Bronchial epithelial cell (primary cell): ENCODE measurements at places on chromosomes 2 and 18. TPM values are rescaled to one million over a fixed set of nuclear protein-coding genes. Genes with fewer than 3 reads are reported as not detected.
A peak's percentile ranks its signal among the peaks of the same experiment; 100 is the strongest.

DNA sequence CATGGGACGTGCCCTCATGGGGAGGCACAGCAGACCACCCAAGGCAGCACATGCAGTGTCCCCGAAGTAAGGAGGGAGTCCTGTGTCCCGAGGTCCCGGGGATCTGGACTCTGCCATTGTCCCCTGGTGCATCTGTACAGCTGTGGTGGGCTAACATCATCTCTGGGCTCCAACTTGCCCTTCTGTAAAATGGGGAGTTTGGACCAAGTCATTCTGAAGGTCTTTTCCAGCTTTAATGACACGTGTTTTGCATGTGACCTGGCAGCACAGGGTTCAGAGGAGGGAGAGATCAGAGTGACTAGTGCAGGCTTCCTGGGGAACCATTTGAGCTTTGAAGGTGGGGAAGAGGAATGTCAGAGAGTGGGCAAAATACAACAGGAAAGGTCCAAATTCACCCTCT lies 21.5 kb downstream of the ITM2C start:
- DNase-seq = no peak

DNA sequence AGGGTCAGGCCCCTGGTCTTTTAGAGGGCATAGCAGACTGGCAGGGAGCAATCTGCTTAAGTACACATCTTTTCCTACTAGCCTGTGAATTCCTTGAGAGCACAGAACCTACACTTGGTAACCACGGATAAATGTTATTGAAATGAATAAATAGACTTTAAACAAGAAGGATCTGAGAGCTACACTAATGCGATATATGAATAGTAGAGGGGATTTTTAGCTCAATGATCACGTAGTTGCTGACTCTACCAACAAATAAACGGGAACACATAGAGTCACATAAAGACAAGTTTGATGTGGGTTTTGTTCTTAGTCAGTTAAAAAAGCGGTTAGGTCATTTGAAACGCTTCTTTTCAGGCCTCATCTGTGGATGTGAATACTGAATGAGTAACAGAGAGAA lies 290.3 kb upstream of the CCDC68 start:
- DNase-seq = no peak

DNA sequence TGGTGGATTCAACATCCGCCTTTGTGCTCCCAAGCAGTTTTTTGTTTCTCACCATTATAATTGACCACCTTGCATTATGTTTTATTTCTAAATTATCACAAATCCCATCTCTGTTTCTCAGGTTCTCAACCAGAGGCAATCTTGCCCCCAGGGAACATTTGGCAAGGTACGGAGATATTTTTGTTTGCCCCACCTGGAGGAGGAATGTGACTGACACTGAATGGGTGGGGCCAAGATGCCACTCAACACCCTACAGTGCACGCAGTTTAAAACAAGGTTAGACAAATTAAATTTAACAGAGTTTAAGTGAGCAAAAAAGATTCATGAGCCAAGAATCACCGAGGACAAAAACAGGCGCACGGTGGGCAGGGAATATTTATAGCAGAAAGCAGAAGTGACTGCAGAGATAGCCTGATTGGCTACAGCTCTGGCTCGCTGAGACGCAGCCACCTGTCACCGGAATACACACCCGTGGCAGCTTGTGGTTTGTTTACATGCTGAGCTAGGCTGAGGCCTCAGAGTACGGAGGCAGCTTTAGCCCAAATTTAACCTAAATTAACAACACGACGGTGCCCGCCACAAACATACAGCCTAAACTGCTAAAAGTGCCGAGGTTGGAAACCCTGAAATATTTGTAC lies 150.0 kb upstream of the ALKAL2 start:
- DNase-seq = no peak

- no peak for DNase-seq
Observed at GRCh38 chr2:174597009-174597344, 627 bp downstream of the WIPF1 start.

DNA sequence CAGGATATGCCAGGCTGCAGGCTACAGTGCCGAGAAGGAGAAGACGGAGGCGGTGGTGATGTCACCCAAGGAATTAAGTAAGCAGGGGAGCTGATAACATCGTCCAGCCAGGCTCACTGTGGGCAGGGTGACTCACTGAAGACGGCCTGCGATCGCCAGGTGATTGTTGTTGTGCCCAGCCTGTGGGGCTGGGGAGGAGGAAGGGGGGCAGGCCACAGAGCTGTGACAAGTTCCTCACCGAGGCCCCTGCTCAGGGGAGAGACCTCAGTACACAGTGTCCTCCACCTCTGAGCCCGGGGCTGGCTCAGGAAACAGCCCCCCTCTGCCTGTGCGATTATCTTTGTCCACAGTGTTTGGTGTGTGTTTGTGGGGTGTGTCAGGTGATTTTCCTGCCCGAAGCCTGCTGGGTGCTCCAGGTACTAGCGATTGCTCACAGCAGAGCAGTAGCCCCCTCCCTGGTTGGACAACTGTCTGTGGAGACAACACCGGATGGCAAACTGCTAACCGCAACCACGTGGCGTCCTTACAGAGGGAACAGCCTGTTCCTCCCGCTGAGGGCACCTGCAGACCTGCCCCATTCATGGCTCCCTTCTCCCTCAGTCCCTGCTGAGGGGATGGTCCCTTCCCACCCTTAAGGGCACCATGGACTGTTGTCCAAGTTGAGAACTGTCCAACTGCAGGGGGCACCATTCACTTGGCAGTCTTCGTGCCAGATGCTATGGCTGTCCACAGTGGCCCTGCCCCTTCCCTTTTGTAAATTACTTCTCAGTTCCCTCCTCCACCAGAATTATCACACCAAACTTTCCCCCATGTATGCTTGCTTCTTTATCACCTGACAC lies 95.1 kb downstream of the ZFP36L2 start:
- DNase-seq = peak; percentile 94

DNA sequence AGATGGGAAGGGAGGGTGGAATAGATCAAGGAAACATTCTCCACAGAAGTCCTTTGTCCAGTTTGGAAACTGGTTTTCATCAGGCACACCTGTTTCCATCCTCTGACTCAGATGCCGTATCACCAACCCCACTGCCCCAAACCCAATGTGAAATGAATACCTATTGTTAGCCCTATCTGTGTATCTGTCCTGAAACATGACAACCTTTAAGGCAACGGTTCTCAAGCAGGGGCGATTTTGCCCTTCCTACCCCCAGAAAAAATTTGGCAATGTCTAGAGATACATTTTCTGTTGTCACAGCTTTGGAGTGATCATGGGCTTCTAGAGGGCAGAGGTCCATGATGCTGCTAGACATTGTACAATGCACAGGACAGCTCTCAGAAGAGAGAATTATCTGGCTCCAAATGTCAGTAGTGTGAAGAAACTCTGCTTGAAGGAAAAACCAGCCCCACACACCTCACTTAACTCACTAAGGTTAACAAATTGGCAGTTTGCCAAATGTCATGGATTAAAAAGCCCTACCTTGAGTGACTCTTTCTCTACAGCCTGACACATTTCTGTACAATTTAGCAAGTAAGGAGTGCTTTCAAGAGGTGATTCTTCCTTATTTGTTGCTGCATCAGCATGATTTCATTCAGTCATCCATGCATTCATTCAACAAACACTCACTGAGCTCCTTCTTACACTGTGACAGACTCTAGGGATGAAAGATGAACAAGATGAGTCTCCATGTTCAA lies 3.4 kb downstream of the SCTR start:
- DNase-seq = peak; percentile 8

- no peak for DNase-seq
Observed at GRCh38 chr18:57352271-57352701, at the start of gene ST8SIA3. TSS of gene ST8SIA3 (plus strand) at chr18:57352557. CDS start at chr18:57352847, 290 bp downstream.

DNA sequence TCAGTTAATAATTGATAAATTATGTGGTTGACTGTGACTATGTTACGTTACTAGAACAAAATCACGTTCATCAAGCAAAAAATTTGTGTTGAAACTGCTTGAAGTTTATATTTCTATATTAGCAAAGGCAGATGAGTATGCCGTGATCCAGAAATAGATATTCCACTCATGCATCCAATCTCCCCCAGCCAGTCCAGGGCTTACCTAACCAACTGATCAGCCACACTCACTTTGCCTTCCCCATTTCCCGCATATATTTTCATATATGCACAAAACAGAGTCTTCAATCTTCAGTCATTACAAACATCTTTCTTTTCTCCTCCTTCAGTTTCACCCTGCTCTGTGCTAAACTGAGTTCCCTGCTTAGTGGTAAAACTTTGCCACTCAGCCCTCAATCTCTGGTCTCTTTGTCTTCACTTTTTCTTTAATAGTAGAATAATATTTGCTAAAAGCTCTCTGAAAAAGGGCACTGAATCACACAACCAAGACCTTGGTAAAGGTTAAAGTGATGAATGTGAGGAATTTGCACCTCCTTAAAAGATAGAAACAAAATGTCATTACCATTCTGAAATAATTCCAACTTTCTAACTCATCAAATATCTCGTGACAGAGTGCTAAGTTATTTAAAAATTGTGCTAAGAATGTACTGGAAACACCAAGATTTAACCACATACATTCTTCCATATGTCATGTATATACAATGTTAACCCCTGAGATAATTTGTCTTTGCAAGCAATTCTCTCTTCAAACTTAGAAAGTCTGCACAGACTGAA lies 893.2 kb upstream of the CRIM1 start:
- no peak for DNase-seq

GRCh38 chr2:69202327-69202726 lies 184.7 kb downstream of the GFPT1 start:
- DNase-seq = no peak

DNA sequence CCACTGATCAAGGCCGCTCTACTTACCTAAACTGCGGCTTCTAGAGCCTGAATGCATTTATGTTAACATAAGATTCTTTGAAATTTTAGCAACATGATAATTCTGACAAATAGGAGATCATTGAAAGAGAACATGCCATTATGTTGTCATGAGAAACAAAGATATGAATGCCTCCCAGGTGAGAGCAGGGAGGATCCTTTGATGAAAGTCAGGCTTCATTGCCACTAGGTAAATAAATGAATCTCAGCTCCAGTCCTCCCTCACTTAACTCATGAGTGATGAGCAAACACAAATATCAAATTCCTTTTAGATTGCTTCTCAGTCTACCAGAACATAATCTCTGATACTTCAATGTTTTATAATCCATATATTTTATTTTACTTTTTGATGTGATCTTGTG lies 463.2 kb upstream of the CDH7 start:
- DNase-seq = no peak

DNA sequence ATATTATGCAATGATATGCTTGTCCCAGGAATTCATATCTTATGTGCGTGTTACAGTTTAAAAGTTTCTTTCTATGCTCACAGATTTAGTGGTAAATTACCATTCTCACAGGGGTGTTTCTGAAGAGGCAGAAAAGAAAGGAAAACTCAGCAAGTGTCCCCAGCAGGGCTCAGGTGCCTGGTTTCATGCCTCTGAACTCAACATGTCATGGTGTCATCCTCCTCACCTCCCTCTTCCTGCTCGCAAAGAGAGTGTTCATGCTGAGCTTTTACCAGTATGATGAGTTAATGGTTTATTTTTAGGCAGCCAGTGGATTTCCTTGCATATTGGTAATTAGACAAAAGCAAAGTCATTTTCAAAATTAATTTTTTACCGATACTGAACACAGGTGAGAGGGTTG lies 492.9 kb upstream of the ZEB2 start:
- no peak for DNase-seq

Gene MLPH
- 6.6 and 14.7 TPM in 2 replicates for total RNA-seq

Gene HSPE1
- total RNA-seq = 76.7 and 83.7 TPM in 2 replicates

Gene SLC5A6
- total RNA-seq = 6.3 and 21.1 TPM in 2 replicates

Gene DSG4
- total RNA-seq = under 0.01 TPM in 1 of 2 replicates, not detected in the other

Gene LYPD6
- 0.13 and 0.26 TPM in 2 replicates for total RNA-seq
